ENCODE measurements at places on chromosomes 12 and 14.

DNA sequence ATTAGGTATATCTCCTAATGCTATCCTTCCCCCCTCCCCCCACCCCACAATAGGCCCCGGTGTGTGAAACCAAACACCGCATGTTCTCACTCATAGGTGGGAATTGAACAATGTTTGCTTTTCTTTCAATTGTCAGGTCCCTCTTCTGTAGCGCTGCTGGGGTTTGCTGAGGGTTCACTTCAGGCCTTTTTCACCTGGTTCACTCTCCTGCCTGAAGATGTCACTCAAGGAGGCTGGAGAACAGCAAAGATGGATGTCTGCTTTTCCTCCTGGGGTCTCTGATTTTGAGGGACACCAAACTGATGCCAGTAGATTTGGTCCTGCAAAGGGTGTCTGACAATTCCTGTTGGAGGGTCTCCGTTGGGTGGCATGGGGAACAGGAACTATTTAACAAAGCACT is 35.8 kb downstream of the KLRK1 start:
- no peak for DNase-seq

DNA sequence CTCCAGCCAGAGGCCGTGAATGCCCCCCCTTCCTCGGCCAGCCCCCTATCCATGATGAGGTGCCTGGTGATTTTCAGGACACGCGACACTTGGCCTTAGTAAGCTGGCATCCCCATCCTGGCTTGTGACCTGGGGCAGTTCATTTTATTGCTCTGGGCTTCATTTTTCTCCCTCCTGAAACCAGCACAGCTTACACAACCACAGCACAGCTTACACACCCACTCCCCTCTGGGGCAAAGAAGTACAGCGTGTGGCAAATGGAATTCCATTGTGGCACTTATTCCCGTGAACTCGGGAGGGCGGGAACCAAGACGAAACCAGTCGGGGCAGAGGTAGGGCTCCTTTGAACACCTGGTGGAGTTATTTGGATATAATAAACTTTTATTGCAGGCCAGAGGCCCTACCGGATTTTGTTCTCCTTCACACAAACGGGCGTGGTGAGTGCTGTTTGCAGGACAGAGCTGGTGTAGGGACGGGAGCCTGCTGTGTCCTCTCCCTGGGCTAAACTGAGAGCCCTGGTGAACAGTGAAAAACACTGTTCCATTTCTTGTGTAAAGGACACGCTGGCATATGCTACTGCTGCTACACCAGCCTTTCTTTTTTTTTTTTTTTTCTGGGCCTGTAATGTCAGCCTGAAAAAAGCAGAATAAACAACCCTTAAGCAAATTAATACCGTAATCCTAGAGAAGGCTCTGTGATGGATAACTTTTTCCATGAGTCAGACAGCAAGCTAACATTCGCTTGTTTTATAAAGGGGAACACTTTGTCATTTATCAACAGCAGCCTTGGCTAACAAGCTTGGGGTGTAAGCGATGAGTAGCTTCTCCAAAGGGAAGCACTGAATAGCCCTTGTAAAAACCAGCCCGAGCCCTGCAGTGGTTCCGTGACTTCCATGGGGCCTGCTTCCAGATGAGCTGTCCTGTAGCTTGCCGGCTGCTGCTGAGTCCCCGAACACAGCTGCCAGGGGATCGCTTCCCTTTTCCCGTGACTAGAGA is 29.3 kb downstream of the CD9 start:
- DNase-seq, result no peak

DNA sequence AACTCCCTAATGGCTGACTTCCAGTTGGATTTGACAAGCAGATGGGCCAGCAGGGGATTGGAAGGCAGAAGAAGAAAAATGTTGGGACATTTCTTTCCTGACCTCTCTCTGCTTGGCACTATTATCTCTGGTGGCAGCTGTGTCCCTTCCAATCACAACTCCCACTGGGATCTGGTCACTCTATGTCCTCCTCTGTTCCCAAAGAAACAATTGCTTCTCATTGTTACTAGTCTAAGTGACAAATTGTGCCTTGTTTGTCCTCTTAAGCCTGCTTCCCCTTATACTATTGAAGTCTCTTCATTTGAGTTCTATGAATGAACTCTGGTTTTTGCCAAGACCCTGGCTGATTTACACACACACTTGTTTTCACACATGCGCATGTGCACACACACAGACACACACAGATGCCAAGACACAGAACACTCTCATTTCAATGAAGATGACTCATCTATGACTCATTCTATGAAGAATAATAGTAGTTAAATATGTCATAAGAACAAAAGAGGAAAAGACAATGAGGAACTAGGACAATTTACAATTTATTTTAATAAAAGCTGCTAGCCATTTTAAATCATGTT is 83.0 kb upstream of the FAR2 start:
- no peak for DNase-seq

- DNase-seq, result no peak
Observed at GRCh38 chr14:71395151-71395604, 487.9 kb downstream of the PCNX1 start.

- DNase-seq, result no peak
Observed at GRCh38 chr12:3041558-3042164, 35.5 kb upstream of the TSPAN9 start.

GRCh38 chr12:27277846-27278260 is 33.8 kb downstream of the STK38L start:
- DNase-seq, result no peak

All from activated gamma-delta T cell (primary cell).